ENCODE measurements at places on chromosomes 13 and 19.

GRCh38 chr13:99830931-99831330 lies 140.6 kb downstream of the ZIC5 start:
- no peak for DNase-seq

DNA sequence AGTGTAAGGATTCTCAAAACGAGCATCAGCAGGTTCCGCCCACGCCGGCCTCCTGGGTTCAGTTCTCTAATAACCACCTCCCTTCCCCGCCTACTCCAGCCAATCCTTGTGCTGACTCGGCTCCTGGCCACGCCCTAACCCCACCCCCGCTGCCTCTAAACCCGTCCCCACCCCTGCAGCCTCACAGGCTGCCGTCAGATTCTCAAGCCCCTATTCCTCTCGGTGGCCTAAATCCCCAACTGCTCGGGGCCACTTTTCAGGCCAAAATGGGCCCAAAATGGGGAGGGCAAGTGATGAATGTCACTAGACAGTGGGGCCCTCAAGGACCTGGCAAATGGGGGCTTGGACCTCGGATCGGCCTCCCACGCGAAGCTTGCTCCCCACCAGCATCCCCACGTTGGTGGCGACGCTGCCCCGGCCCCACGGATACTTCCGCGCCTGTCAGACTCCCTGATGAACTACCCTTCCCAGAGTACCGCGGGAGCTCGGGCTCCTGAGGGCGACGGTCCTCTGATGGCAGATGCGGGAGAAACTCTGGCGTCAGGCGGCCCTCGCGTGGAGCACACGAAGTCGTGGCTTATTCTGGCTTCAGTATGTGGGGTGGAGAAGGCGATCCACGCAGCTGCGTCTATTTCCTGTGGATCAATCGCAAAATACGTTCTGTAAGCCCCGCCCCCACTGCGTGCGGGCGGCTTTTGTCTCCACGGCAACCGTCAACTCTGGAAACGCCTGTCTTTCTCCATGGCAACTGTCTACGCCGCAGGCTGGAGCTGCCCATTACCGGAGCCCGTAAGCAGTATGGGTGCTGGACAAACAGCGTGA lies 24.8 kb downstream of the ZNF473 start:
- DNase-seq, result peak; percentile 10

GRCh38 chr13:73467125-73467524 lies 408.3 kb downstream of the KLF5 start:
- no peak for DNase-seq

DNA sequence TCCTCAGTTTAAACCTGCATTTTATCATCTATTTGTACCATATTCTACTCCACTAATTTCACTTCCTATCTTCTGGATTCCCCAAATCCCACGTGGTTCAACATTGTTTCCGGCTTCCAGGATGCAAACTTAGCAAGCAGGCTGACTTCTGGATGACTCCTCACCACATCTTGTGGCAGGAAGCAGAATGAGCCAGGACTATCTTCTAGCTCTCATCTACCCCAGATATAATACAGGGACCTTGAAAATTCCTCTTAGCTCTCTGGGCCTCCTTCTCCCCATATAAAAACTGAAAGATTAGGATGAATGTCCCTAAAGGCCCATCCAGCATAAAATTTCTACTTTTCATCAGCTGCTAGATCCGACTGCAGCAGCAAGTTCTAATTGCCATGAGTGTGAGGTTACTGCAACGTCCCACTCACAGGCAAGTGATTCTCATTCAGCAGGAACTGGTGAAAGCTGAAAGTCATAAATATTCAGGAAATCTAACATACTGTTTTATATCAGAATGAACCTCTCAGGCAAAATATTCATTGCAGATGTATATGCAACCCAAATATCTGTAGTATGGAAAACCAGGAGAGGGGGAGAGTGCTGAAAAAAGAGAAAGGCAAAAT lies 93.4 kb downstream of the KCTD12 start:
- DNase-seq, result no peak

DNA sequence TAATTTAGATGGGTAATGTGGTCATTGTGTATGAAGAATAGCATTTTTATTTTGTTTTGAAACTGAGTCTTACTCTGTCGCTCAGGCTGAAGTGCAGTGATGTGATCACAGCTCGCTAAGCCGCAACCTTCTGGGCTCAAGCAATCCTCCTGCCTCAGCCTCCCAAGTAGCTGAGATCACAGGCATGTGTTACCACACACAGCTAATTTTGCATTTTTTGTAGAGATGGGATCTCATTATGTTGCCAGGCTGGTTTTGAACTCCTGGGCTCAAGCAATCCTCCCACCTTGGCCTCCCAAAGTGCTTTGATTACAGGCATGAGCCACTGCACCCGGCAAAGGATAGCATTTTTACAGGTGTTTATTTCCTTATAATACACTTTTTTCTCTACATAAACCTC lies 36.6 kb downstream of the SERTM1 start:
- DNase-seq, result no peak

Measured in epithelial cell of proximal tubule (primary cell).